ENCODE measurements at places on chromosomes 2 and 18.

DNA sequence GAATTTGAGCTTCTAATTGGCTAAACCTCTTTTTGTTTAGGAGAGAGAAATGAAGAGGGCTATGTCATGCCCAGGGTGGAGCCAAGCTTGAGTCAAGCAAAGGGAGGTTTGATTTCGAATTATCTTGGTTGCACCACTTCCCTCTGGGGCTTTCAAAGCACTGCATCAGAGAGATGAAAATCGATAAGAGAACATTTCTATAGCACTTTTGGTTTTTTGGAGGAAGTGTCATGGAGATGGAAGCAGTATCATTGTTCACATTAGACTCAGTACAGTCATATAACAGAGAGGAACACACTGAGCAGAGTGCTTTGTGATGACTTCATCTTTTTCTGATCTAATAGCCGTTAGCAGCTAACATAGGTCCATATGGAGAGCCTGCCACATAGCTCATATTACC lies 120.3 kb upstream of the UXS1 start:
- no peak for DNase-seq

- no peak for DNase-seq
Observed at GRCh38 chr2:134737671-134738070, 18.9 kb upstream of the TMEM163 start.

DNA sequence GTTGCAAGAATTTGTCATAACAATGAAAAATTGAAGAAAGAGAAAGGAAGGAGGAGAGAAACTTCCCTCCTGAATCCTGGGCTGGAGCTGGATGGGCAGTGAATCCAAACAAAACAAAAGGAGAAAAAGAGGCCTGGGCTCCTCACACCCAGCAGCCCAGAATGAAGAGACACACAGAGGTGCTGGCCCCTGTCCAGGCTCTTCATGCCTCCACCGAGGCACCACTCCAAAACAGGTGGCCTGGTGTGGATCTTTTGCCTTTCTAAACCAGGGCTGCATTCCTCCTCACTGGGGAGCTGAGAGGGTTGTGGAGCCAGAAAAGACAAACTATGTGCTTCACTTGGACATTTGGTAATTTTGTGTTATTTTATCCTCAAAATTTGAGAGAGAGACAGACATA lies 76.0 kb downstream of the FAM124B start:
- DNase-seq: no peak

DNA sequence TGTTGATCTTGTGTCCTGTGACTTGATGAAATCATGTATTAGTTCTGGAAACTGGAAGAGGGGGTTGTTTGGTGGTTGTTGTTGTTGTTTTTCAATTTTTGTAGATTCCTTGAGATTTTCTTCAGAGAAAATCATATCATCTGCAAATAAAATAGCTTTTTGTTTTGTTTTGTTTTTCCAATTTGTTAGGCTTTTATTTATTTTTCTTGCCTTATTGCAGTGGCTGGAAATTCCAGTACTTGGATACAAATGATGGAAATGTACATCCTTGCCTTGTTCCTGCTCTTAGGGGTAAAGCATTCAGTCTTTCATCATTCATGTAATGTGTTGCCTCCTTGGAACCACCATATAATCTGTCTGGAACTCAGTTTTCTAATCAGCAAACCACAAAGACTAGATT lies 50.3 kb upstream of the TRIB2 start:
- no peak for DNase-seq

All from activated effector memory CD4-positive, alpha-beta T cell treated with Interleukin-2 at 50 U/mL for 16 hours (primary cell).